IMR-90 (cell line): ENCODE measurements at places on chromosomes 5 and 9. TPM values are rescaled to one million over a fixed set of nuclear protein-coding genes. Genes with fewer than 3 reads are reported as not detected.

- no peak for DNase-seq
Measured at GRCh38 chr5:113531481-113532159, 18.1 kb downstream of the YTHDC2 start.

- no peak for DNase-seq
Measured at GRCh38 chr9:22265038-22265437, 181.6 kb upstream of the DMRTA1 start.

- no peak for DNase-seq
Measured at GRCh38 chr9:92686954-92687353, 17.0 kb upstream of the IPPK start.

DNA sequence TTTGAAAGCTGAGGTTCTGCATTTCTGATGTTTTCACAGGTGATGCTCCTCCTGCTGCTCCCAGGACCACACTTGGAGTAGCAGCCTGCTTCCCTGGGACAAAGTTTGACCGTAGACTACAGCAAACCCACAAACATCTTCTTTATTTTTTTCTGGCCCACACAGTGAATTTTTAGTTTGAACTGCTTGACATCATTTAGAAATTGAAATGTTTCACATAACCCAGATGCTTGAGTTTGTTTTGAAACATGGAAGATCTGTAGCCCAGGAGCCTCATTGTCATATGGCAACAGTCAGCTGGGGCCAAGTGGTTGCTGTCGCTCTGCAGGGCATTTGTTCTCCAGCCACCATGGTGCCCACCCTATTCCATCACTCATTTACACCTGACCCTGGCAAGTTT is 8.4 kb downstream of the SH3TC2 start:
- peak; percentile 49 for DNase-seq

- no peak for DNase-seq
Measured at GRCh38 chr5:160263326-160263855, 34.1 kb downstream of the FABP6 start.

- no peak for DNase-seq
Measured at GRCh38 chr9:135566552-135566951, 5.0 kb downstream of the PAEP start.

GRCh38 chr5:140340605-140341121 is 5.7 kb downstream of the HBEGF start:
- DNase-seq, result no peak

Gene GPSM1
- 28.7 and 29.7 TPM in 2 replicates for total RNA-seq

Gene UBE2QL1
- not detected in 2 replicates for total RNA-seq

Gene FBP2
- not detected in 2 replicates for total RNA-seq

Gene PCDHGC3
- total RNA-seq, result 21.1 and 21.9 TPM in 2 replicates
